Mucosa of gallbladder (tissue), 1 donor: ENCODE measurements at places on chromosomes 5 and 9. TPM values are rescaled to one million over a fixed set of nuclear protein-coding genes. Genes with fewer than 3 reads are reported as not detected.

The PLAC8L1 gene
- total RNA-seq = not detected

The ANKRD18A gene
- total RNA-seq = 11.8 TPM

The ADAMTS6 gene
- total RNA-seq = 19.0 TPM

The BNC2 gene
- total RNA-seq = 52.0 TPM

The KIF24 gene
- total RNA-seq = 1.9 TPM

The POLR3G gene
- 1.2 TPM for total RNA-seq

DNA sequence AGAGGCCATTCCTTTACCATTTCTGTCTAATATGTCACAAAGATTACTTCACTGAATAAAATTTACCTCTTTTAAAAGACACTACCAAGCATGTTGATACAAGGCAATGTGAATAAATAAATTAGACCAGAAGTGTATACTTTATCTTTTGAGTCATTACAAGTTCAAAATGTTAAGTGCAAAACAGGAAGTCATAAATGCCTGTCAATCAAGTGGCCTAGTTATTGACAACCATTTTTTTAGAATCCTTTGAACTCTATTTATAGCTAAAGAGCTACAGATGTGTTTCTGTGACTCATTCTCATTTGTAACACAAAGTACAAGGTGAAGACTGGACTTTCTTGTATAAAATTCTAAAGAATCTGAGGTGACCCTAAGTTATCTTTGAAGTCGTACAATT, 602.7 kb upstream of the SEMA6A start:
- no peak for DNase-seq

- DNase-seq = no peak
Measured at GRCh38 chr5:57488215-57488955, 5.8 kb upstream of the ACTBL2 start.

DNA sequence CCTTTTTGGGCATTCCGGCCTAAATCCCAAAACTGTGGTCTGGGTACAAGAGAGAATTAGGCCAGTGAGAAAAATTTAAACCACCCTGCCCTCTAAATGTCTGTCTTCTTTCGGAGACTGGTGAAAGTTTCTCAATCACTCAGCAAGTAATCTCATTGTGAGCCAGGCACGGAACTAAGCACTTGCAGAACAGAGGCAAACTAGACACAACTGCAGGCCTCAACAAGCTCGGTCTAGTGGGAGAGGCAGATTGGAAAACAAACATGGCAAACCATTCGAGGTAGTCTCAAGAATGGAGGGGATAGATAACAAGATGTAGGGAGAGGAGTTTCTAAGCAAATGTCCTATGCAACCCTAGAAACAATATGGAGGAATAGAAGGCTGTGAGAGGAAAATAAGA, 8.9 kb upstream of the C5orf58 start:
- DNase-seq = no peak

DNA sequence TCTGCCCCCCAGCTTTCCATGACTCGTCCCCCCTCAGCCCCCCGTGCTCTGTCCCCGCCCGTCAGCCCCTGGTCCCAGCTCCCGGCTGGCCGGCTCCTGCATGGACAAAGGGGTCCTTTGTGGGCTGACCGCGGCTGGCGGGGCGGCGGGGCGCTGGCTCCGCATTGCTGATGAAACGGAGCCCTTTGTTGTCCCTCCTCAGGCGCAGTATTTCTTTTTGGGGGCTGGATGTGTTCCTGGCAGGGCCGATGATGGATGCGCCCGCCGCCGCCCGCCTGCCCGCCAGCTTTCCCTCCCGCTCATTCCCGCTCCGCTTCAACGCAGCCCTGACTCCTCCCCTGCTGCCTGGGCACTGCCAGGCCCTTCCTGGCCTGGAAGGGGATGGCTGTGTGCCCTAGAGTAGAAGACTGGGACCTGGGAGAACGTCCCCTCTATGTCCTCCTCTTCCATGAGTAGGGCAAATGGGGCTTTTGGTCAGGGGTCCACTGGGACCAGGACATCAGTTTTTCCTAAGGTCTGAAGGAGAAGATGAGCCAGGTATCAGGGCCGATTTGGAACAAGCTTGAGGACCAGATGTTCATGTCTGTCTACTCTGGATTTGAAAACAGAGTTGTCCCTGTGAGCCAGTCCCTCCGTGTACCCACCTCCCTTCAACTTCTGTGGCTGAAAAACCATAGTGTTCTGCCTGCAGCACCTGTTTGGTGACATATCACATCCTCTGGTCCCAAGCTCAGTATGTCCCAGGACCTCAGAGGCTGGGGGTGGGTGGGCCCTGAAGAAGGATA, 29.0 kb downstream of the CXXC5 start:
- DNase-seq = no peak

- no peak for DNase-seq
Measured at GRCh38 chr5:118228489-118228888, 759.9 kb downstream of the DTWD2 start.

DNA sequence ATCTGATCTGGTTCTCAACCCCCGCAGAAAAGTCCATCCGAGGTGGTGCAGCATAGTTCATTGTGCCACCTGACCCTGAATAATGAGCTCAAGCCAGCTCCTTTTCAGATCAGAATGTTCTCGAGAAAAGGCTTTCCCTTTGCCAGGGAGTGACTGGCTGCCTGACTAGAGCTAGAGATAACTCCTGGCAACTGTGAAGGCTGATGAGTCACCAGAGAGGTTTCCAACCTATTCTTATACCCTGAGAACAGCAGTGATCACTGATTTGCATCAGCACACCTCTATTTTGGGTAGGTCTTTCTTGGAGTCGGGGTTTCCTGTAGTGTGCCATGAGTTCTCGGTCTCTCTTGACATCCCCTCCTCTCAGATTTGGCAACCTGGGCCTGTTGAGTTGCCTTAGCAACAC, 127.9 kb downstream of the PIK3R1 start:
- peak; percentile 75 for DNase-seq

DNA sequence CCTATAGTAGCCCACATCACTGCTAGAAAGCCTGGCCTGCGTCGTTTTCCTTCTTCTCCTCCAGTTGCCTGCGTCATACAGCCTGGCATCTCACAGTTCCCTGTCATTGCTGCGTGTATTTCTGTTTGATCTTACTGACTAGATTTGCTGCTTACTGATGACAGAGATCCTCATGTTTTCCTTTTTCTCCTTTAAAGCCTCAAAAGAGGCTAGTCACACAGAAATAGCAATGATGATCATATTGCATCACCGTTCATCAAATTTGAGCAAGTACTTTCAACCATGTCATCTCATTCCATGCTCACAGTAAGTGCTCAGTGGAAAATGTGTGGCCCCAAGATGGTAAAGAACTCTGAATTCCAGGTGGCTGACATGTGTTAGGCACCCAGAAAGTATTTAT, 76.8 kb downstream of the MVB12B start:
- DNase-seq = no peak

DNA sequence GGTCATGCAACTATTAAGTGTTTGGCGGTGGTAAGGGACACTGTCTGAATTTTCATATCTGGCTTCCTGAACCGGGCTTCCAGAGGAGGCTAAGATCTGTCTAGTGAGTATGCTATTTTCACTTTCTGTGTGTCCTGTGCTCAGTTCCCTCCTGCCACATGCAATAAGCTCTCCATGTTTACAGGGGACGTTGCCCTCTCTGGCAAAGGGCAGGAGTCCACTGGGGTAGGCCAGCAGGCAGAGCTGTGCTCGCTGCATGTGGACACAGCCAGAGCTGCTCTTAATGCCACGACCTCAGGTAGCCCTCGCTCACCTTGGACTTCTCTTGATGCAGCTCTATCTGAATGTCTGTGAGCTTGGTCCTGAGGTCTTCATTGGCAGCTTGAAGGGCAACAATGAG, 111.2 kb downstream of the JAKMIP2 start:
- no peak for DNase-seq

DNA sequence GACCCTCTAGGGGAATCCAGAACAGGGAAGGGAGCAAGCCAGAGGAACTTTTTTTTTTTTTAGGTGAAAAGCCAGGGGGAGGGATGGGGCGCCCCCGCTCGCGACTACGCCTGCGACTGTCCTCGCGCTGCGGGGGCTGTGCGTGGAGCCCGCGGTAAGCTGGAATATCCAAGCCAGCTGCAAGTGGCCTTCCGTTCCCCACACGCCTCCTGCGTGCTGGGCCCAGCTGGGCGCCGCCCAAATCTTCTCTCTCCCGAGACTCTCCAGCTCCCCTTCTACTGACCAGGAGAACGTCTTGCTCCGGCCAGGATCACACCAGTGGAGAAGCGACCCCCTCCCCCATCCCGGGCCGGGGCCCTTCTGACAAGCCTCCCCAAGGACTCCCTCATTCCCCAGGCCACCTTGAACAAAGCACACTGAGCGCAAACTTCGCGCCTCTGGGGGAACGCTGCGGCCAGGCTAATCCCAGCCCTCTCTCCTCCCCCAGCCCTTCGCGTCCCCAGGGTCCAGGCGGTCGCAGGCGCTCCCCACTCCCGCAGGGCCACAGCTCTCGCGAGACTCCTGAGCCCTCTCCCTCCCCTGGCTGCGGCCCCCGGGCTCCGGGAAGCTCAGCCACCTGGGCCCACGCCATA, 6.6 kb downstream of the BARX1 start:
- DNase-seq = no peak

DNA sequence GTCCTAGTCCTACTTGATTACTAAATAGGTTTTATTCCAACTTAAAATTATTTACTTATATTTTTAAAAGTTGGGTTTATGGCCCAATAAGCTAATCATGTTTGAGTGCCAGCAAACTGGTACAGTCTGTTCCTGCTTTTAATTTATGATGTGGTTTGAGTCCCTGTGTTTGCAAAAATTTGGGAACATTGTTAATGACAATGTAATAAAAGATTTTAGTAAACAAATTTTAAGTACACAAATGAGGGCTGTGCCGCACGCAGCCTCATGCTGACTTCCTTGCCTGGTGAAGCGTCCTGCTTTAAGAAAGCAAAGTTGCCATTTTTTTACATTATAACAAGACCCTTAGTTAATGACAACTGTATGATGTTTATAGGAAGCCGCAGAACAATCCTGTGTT, 96.8 kb upstream of the MAP1B start:
- DNase-seq = no peak

DNA sequence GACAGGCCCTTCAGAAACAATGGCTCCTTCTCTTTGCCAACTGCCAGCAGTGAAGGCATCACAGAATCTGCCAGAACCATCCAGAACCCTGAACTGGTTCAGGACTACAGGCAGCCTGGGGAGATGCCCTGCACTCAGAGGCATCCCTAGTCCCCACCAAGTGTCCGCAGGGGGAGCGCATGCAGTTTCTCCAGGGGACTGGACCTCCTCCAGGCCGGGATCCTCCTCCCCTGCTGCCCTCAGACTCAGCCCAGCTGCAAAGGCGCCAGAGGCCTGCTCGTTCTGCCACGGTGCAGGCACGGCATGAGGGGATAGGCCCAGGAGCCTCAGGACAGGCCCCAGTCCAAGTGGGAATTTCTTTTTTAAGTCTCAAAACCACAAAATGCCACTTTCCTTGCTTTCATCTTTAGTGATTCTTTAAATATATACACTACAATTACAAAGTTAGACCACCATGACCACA, 72.0 kb downstream of the SEMA4D start:
- no peak for DNase-seq

DNA sequence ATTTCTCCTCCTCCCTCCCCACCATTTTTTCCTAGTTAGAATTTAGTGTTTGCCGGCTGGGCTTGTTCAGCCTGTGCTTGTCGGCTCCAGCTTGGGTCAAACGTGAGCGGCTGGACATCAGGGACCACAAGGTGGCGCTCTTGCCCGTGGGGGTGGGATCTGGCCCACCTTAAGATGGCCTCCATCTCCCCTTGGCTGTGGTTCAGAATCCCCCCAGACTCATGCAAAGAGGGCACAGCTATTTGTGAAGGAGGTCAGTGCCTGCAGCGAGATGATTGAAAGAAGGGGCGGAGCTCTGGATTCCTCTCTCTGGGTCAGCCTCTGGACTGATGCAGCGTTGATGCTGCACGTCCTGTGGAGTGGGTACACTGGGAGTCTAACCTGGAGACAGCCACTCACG, 283.3 kb upstream of the TUT7 start:
- DNase-seq = no peak

- no peak for DNase-seq
Measured at GRCh38 chr9:86168256-86168655, 68.9 kb upstream of the GOLM1 start.

- DNase-seq = no peak
Measured at GRCh38 chr9:7328453-7328852, 471.1 kb downstream of the DMAC1 start.

GRCh38 chr5:127680595-127680994, 22.6 kb upstream of the CCDC192 start:
- DNase-seq = no peak

- DNase-seq = no peak
Measured at GRCh38 chr5:145283141-145283810, 551.9 kb downstream of the PRELID2 start.

DNA sequence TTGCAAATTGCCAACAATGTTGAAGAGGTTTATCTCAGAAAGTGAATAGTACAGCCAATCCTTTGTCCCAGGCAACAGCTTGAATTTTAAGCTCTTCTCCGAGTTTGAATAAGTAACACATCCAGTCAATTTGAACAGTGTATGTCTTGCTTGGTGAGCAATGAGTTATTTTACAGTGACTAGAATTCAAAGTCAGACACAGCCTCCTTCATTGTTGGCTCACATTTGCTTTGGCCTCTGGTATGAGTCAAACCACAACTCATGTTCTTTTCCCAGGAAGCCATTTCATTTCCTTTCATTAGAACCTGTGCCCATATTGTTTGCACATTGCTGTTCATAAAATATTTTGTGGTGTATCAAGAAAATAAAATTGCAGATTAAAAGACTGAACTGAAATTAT, 622.0 kb upstream of the DAB2 start:
- no peak for DNase-seq

GRCh38 chr5:100667161-100667630, 132.0 kb downstream of the FAM174A start:
- DNase-seq = no peak

DNA sequence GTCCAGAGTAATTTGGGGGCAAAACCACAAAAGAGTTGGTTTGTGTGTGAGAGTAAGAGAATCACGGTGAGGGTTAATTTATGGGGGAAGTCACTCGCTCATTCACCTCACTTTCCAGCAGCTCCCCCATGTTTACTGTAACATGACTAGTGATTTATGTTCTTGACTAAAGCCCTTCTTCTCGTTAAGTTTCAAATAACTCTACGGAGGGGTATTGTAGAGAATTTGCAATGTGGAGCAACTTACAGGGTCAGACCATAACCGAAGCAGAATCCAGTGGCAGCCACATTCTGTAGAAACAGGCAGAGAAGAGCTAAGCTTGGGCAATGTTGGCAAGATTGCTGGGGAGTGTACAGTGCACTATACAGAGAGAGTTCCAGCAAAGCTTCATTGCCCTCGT, 760.6 kb downstream of the IRX1 start:
- DNase-seq = no peak

DNA sequence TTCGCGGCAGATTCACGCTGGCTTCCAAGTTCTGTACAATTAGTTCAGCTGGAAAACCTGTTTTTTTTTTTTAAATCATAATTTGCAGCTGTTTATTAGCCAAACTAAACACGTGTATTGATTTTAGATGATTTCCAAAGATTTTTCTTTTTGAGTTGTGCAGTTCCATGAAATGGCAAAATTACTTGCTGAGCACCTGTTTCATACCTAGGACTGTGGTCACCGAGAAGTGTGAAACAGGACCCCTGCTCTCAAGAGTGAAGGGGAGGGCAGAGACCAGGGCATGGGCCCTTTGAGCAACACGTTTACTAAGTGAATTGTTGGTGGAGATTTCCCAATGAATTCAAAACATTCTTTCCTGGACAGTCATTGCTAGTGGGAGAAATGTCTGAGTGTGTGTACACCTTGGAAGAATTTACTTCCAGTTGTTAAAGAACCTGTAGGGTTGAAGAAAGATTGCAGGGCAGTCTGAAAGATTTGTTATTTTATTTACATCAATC, 688 bp downstream of the SNX24 start:
- no peak for DNase-seq

GRCh38 chr9:37338218-37338617, 84.3 kb upstream of the GRHPR start:
- DNase-seq = no peak
